ENCODE measurements at places on chromosomes 2 and 18.

- no peak for DNase-seq
Measured at GRCh38 chr18:34352385-34353163, 127.9 kb upstream of the NOL4 start.

- DNase-seq: no peak
Measured at GRCh38 chr2:212970132-212970531, 181.3 kb downstream of the IKZF2 start.

DNA sequence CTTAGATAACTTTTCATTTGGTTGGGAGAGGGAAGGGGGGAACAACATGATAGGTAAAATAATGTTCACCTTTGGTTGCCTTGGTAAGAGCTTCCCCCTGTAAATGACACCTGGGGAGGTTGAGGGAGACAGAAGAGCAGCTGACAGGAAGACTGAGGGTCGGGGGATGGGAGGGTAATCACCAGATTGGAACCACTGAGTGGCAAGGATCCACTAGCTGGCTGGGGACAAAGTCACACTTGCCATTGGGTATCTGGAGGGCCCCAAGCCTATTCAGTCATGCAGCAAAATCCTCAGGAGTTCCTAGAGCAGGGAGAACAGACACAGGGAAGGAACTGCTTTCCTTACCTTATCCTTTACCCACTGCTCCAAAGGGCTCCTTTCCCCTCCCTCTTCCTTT is 84.3 kb downstream of the MAPK4 start:
- no peak for DNase-seq

DNA sequence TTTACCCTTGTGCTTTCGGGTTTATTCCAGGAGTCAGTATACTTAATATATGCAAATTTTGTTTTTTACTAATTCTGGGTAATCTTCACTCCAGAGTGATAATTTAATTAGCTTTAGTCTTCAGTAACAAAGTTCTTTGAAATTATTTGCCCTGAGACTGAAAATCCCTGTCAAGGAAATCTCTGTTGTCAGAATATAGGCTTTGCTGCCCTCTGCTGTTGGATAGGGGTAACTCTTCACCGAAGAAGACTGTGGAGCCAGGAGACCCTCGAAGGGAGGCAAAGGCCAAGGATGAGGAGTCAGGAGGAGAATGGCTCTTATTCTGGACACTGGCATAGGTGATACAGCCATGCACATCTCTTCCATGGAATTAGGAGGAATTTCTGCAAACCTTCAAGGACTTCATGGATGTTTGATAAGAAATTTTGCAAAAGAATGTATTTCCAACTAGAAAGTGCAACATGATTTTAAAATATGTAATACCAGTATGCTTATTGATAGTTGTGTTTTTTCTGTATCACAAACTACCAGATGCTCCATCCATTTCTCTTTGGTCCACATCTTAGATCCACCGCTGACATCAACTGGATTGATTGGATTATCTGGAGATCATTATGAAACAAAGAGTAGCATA is 182.3 kb downstream of the RDH14 start:
- peak; percentile 53 for DNase-seq

- no peak for DNase-seq
Measured at GRCh38 chr2:171673905-171674304, 13.4 kb upstream of the DYNC1I2 start.

DNA sequence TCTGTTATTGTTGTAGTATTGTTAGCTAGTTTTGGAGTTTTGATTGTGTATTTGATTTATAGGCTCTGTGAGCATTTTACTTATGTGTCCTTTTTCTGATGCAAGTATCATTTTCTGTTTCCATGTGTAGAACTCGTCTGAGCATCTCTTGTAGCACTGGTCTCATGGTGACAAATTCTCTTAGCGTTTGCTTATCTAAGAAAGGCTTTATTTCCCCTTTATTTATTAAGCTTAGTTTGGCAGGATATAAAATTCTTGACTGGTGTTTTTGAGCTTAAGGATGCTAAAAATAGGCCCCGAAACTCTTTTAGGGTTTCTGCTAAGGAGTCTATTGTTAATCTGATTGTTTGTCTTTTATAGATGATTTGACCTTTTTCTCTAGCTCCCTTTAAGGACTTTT is 57.6 kb upstream of the THUMPD2 start:
- no peak for DNase-seq

DNA sequence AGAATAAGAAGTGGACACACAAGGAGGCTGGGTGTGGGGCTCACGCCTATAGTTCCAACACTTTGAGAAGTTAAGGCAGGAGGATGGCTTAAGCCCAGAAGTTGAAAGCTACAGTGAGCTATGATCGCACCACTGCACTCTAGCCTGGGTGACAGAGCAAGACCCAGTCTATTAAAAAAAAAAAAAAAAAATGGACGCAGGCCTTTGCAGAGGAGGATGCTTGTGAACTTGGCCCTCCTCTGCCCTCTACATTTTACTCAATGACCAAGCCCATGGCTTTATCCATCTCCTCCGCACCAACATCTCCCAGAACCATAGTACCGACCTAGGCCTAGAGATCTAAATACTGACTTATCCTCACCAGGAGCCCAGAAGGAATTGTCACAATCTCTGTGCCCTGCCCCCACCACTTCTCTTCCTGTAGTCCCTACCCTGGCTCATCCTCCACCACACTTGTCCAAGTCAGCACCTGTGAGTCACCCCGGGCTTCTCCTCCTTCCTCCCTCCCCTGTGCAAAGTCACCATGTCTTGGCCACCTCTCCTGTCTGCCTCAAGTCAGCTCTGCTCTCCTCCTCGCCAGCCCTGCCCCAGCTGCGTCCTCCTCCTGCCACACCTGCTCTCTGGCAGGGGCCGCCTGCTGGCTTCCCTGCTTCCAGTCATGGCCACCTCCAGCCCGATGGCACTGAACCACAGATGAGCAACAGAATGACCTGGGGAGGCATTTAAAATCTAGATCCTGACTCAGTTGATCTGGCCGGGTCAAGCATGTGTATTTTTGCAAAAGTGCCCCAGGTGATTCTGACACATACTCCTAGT is 35.8 kb upstream of the ASPRV1 start:
- DNase-seq: no peak

Data from cerebellar cortex (tissue), 1 donor.